ENCODE measurements at places on chromosomes 12 and 14. TPM values are rescaled to one million over a fixed set of nuclear protein-coding genes. Genes with fewer than 3 reads are reported as not detected.

Gene KLRC2
- 1.6 TPM for polyA plus RNA-seq

Gene PMCH
- polyA plus RNA-seq = 0.18 TPM

Gene PPP1R12A
- polyA plus RNA-seq = 60.8 TPM

Gene TMPRSS12
- 0.01 TPM for polyA plus RNA-seq

Gene RERGL
- polyA plus RNA-seq = 0.25 TPM

Gene SLCO1B1
- polyA plus RNA-seq = not detected

Gene CSRNP2
- polyA plus RNA-seq = 18.9 TPM

Gene DPPA3
- not detected for polyA plus RNA-seq

Gene RNU4-1
- not detected for polyA plus RNA-seq

Gene GPR68
- polyA plus RNA-seq = 2.9 TPM

Gene GLT8D2
- polyA plus RNA-seq = 15.2 TPM

Gene CD69
- polyA plus RNA-seq = 12.3 TPM

Gene DAD1
- 206 TPM for polyA plus RNA-seq

Gene EIF2S1
- polyA plus RNA-seq = 85.7 TPM

Gene ZFHX2
- polyA plus RNA-seq = 4.1 TPM

Gene KCNC2
- 0.42 TPM for polyA plus RNA-seq

Gene ACRBP
- 4.0 TPM for polyA plus RNA-seq

Gene RAD51AP1
- 16.0 TPM for polyA plus RNA-seq

Gene SMCO2
- 0.25 TPM for polyA plus RNA-seq

Gene TGFB3
- polyA plus RNA-seq = 21.1 TPM

Gene MAP3K9
- 3.7 TPM for polyA plus RNA-seq

Gene BEGAIN
- polyA plus RNA-seq = 3.0 TPM

Gene RTL1
- polyA plus RNA-seq = 0.16 TPM

Gene ADCK1
- polyA plus RNA-seq = 8.5 TPM

Gene CLEC4E
- not detected for polyA plus RNA-seq

Gene CIROP
- polyA plus RNA-seq = 0.01 TPM

Gene GPR65
- polyA plus RNA-seq = 1.2 TPM

Gene SOCS4
- polyA plus RNA-seq = 12.0 TPM

Gene RAN
- polyA plus RNA-seq = 554 TPM

Gene CLEC2B
- 5.2 TPM for polyA plus RNA-seq

Gene E2F7
- 3.7 TPM for polyA plus RNA-seq

Gene HOXC9
- 0.51 TPM for polyA plus RNA-seq

Gene SRRM4
- polyA plus RNA-seq = 1.6 TPM

Gene A2ML1
- 0.13 TPM for polyA plus RNA-seq

Gene NRL
- polyA plus RNA-seq = 1.6 TPM

Gene NKX2-1
- polyA plus RNA-seq = not detected

Gene LAG3
- 2.1 TPM for polyA plus RNA-seq

Gene OTOGL
- 0.22 TPM for polyA plus RNA-seq

Gene PTPRR
- 3.0 TPM for polyA plus RNA-seq

Gene KRT71
- polyA plus RNA-seq = 0.04 TPM

Gene POTEG
- not detected for polyA plus RNA-seq

Gene ATG2B
- polyA plus RNA-seq = 29.1 TPM

Gene PLD4
- 11.1 TPM for polyA plus RNA-seq

Gene ARMH4
- polyA plus RNA-seq = 3.8 TPM

Gene SLC35F4
- 0.09 TPM for polyA plus RNA-seq

Gene NRIP2
- 4.2 TPM for polyA plus RNA-seq

Gene CELA1
- not detected for polyA plus RNA-seq

Gene SYCP3
- 1.7 TPM for polyA plus RNA-seq

Gene LGR5
- polyA plus RNA-seq = 71.9 TPM

Gene GLI1
- polyA plus RNA-seq = 7.3 TPM

Gene NINJ2
- polyA plus RNA-seq = 2.8 TPM

Gene DCN
- 568 TPM for polyA plus RNA-seq

Gene MANSC4
- 0.19 TPM for polyA plus RNA-seq

Gene SERPINA12
- not detected for polyA plus RNA-seq

Gene DAO
- not detected for polyA plus RNA-seq

Gene COL2A1
- polyA plus RNA-seq = 9.0 TPM

Gene AMIGO2
- polyA plus RNA-seq = 19.6 TPM

Gene RFX4
- polyA plus RNA-seq = 0.13 TPM

Gene CCDC196
- polyA plus RNA-seq = 0.72 TPM

Measured in large intestine (tissue), 12 donors.